ENCODE measurements at places on chromosomes 12 and 14.

DNA sequence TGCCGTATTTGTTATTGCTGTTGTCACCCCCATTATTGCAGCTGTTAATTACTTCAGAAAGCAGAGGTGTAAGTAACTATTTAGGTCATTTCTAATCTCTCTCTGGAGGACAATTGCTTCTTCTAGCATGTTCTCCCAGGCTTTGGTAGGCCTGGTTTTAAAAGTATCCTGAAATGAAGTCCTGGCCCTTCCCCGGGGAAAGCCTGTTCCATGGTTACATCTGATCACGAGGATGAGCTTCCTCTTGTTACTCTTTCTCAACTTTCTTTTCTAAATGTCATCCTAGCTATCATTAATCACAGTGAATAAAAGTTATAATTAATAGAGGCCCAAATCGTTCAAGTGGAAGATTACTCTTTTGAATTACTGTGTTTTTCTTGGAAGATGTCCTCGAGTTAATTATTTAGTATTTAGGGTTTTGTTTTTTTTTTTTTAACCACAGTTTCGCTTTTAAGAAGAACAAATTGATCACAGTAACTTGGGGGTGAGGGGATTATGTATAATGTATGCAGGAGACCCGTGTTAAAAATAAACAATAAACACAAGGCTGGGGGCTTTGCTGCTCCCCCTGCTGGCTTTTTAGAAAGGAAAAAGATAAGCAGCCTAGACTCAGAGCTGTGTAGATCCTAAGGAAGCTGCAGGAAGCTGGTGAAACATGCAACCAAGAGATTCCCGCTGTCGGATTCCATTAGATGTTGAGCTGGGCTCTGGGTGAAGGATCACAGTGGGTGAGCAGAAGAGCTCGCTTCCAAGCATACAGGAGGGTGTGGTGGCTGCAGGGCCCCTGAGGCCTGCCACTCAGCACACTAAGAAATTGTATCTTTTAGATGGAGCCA lies 420.1 kb downstream of the FUT8 start:
- no peak for DNase-seq

GRCh38 chr14:37428954-37429353 lies 166.1 kb downstream of the FOXA1 start:
- no peak for DNase-seq

DNA sequence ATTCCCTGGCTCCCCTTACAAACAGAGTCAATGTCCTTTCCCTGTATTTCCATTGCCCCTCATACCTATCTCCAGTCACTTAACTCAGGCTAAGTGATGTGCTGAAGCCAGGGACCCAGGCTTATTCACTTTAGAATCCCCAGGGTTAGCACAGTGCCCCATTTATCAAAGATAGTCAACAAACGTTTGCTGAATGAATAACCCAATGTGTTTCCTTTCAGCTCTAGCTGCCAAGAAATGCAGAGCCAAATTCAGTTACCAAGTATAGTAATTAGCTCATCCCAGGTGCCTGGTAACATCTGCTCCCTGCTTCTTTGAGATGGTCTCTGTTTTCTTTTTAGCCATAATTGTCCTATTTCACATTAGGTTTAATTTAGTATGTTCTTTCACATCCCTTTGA lies 189.5 kb downstream of the PHLDA1 start:
- no peak for DNase-seq

DNA sequence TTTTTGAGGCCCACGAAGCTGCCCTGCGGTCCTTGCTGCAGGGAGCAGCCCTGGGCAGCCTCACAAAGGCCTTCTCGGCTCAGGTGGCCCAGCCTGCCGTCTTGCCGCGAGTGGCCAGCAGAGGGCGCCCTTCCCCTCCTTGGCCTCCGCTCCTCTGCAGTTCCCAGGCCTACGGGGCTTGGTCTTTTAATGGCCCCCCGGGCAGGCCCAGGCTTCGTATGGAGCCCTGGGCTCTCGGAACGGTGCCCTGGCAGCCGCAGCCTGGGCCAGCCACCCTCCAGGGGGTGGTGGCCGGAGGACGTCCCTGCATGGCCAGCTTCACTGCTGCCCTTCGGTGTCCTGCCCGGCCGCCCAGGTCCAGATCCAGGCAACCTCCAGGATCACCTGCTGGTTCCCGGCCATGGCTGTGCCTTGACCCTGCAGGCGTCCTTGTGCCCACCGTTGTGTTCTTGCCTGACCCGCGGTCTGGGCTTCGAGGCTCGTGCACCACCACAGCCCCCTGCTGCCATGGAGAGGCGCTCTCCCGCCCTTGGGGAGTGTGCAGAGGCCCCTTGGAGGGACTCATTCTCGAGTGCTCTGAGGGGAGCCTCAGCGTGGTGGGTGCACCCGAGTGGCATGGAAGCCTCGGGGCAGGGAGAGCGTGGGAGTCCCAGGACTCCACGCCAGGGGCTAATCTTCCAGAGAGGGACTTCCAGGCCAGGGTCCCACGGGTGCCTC lies 9.4 kb downstream of the ASPG start:
- DNase-seq, result peak; percentile 50

DNA sequence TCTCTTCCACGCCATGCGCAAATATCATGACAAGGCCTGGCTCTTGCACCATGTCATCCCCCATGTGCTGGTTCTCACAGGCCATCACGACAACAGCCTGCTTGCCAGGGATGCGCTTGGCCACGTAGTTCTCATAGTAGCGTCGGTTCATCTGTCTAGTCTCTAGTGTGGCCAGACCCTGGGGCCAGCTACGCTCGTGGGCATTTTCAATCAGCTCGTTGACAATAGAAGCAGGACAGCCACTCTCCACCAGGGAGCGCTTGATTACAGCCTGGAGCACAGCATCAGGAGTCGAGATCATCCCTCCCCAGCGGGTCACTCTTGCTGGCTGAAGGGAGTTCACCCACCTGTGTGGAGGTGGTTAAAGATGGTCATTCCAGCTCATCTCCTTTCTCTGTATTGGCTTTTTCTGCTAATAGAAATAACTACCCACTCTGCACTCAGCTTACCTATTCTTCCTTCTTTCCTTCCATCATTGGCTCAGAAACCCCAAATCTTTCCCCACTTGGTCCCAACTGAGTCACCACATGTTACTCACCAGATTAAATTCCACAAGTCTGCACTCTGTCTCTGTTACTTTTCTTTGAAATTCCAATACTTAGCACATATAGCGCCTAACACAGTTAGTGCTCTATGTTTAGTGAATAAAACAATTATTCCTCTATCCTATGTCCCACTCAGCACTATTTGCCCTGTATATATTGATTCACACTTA lies 15.1 kb downstream of the RNF41 start:
- no peak for DNase-seq

DNA sequence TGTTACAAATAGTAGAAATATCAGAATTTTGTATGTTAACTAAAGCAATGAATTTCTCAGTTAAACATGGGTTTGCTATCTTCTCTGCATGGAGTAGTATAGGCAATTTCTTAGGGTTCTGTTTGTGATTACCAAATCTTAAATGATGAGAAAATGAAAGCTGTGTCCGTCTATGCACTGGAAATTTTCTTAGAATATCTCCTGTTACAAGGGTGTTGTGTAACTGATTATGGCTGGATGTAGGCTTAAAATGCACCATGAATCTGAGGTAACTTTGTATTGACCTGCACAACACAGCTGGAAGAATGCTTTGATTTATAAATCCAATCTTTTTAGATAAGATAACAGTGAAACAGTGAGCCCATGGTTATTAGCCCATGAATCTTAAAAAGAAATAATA lies 17.8 kb downstream of the TRIP11 start:
- no peak for DNase-seq

DNA sequence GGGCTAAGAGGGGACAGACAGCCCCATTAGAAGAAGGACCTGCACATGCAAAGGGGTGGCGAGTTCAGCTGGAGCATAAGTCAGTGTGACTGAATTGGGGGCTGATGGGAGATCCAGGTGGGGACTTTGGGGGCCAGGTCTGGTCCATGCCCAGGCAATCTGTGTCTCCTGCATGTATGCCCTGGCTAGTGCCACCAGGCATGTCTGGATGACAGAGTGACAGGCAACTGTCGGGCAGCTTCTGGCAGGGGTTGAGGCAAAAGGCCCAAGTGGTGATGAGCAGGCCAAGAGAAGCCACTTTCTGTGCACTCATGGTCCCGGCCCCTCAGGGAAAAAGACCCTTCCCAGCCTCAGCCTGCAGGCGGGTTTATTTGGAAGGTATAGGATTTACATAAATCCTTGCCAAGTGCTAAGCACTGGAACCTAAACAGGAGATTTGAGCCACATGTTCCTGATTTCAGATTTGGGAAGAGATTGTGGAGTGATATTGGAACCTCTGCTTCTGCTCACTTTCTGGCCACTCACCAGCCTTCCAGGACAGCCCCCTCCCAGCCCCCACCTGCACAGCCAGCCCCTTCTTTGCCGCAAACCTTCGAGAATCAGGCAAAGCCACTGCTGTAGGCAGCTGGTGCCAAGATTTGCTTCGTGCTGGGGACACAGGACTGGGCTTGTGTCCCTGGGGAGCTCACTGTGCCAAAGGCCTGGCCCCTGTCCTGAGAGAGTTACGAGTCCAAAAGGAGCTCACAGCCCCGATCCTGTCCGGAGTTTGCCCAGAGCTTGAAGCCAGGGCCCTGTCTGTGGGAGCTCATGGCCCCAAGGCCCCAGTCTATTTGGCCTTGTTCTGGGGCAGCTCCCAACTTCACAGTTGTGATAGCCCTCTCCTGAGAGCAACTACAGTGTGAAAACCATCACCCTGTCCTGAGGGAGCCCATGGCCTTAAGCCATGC lies 232.5 kb upstream of the RTL1 start:
- DNase-seq, result no peak

GRCh38 chr12:25590011-25590721 lies 37.1 kb upstream of the LMNTD1 start:
- DNase-seq, result no peak

DNA sequence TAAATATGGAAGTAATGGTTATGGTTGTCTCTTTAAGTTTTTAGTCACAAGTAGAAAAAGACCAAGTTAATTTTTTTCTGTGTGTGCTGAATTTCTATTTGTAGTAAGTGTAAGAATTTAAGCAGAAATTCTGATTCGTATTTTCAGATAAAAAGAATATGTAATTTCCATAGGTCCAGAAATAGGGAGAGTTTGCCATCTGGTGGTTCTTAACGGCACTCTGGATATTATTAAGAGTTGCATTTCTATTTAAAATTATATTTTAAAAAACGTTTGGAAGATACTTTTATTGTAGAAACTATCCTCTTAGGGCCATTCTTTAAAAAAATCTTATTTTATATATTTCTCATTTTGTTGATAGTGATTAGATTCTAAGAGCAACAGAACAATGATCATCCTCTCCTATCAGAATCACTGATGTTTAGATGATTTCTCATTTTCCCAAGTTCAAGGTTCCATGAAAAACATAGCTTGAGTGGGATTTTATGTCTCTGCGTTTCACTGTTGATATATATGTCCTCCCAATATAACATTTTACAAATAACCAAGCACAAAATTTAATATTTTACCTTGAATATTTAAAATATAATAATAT lies 88.3 kb downstream of the LRRK2 start:
- DNase-seq, result peak; percentile 14

GRCh38 chr12:112887550-112887949 lies 19.2 kb upstream of the OAS1 start:
- no peak for DNase-seq

DNA sequence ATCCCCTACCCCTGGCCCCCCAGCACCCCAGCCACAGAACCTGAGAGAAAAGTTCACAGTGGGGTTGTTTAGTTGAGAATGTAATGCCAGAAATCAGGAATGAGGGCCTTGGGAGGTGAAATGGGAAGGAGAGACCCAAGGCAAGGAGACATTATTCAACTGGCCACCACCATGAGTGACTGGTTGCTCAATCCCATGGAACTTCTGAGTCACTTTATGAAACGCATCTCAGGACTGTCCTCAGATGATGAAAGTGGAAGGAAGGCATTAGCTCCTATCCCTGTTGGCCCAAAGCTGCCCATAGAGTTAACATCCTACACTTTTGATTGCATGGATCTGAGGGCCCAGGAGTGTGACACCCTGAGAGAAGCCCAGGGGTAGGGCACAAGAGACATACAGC lies 25.4 kb upstream of the TCL1A start:
- no peak for DNase-seq

DNA sequence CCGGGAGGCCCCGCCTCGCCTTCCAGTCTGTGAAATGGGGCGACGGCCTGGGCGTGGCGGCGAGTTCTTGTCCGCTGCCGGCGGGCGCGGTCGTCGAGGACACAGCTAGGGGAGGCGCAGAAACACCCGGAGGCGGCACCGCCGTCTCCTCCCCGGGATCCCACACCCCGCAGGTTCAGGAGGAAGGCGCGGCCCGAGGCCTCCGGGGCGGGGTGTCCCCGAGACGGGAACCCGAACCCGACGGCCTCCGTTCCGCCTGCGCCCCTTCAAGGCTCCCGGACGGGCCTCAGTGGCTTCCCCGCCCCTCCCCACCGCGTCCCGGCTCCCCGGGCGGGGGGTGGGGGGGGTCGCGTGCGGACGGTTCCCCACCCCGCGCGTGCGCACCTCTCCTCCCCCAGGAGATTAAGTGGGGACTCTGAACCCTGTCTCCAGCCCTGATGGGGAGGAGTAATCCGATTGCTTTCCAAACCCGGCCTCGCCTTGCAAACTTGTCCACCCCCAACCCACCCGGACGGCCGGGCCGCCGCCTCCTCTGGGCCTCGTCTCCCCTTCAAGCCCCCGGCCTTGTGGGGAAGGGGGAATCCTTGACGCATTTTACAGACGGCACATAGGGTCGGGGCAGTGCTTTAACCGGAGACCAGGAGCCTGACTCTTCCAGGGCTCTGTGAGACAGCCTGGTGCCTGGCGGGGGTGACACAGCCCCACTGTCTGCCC lies 35.3 kb upstream of the ANKRD9 start:
- DNase-seq, result no peak

GRCh38 chr14:92880851-92881250 lies 42.1 kb upstream of the CHGA start:
- no peak for DNase-seq

Measured in kidney capillary endothelial cell (primary cell).